Panc1 (cell line): ENCODE measurements at places on chromosomes 13 and 19.

DNA sequence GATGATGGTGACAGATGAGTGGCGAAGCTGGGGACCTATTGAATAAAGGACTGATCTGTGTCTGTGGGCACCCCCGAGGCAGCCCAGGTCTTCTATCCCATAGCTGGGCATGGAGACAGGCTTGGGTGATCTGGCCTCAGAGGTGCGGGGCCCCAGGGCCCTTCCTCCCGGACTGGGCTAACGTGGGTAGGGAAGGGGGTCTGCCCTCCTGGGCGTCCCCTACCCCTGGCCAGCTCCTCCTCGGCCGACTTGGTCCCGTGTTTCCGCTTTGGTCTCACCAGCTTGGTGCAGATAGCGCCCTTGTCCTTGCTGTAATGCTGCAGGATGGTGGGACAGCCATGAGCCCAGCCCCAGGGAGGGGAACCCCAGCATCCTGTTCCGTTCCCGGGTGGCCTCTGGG lies 3.3 kb downstream of the MATK start:
- no peak for DNase-seq

- no peak for DNase-seq
These were observed 21.9 kb downstream of the KCTD12 start for GRCh38 chr13:76864259-76864658.

GRCh38 chr13:23455401-23456185 lies 22.1 kb upstream of the SACS start:
- DNase-seq, result no peak

DNA sequence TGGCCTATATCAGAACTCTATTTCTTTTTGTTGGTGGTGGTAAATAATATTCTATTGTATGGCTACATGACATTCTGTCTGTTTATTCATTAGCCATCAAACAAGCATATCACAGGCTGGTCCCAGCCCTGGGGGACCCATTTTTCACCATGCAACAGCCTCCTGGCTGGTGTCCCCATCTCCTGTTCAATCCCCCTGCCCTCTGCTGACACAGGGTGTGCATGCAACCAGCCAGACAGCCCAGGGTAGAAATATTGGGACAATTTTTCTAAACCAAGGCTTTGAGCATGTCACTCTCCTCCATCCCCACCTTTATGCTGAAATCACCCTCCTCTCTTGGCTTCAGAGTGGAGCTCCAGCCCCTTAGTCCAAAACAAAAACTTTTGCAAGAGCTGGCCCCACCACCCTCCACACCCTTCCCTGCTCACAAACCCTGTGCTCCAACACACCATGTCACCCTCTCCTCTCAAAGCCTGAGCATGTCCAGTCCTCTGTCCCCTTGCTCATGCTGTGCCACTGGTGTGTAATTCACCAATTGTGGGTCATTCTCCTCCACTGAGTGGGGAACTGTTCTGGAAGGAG lies 153.0 kb upstream of the UQCRFS1 start:
- no peak for DNase-seq

- no peak for DNase-seq
These were observed 73.4 kb upstream of the FLT1 start for GRCh38 chr13:28568286-28568685.

DNA sequence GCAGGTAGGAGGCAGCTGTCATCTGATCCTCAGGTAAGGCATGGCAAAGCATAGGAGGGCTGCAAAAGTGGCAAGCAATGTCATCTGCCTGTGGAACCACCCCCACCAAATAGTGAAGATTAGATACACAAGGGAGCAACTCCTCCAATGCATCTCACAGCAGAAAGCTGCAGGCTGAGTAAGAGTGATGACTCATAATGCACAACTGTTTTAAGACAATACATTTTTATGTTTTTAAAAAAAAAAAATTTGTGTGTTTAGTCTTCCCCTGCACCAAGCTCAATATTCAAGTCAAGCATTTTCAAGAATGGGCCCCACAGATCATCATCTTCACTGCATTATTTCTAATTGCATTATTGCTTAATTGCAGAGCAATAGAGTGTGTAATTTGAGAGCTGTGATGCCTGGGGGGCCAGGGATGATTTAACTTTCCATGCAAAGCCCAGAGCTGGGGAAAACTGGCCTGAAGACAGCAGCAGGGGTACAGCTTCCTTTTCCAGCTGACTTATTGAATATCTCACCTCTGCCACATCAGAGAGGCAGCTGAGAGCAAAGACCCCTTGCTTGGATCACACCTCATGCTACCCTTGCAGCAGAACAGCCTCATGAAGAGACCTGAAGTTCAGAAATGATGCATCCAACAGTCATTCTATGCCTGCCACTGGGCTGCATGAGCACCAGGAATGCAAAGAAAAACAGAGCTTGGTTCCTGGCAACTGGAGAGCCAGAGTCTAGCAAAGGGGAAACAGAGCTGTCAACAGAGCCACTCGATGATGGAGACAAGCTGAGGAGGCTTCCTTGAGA lies 22.7 kb upstream of the POP4 start:
- no peak for DNase-seq

GRCh38 chr13:42969565-42970172 lies 22.4 kb downstream of the EPSTI1 start:
- no peak for DNase-seq

DNA sequence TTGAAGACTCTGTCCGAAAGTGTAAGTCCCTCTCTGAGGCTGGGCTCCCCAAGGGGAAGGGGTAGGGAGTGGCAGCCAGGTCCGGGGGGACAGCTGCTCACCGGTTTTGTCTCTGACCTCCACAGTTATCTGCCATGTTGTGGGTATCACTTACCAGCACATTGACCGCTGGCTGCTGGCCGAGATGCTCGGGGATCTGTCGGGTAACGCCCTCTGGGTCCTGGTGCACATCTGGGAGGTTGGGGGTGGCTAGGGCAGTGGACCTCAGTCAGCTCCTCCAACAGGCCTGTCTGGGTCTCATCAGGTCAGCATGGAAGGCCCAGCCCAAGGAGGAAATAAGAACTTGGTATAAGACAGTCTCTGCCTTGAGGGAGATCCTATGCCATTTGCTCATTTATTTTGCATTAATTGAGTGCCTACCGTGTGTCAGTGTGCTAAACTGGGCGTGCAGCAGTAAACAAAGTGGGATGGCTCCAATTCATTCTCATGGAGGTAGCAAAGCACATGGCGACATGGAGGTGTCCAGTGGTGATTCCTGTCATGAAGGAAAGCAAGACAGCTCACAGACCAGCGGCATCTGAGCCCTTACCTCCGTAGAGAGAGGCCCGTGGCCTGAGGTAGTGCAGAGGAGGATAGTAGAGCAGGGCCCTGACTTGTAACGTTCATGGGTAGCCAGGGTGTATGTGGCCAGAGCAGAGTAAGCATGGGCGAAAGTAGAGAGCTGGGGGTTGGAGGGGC lies 13.7 kb downstream of the EIF3K start:
- no peak for DNase-seq

- DNase-seq, result no peak
These were observed 23.1 kb downstream of the MYH14 start for GRCh38 chr19:50226536-50226935.

- no peak for DNase-seq
These were observed 2.1 kb downstream of the PCDH9 start for GRCh38 chr13:67228031-67228430.
